ENCODE measurements at places on chromosomes 5 and 9. TPM values are rescaled to one million over a fixed set of nuclear protein-coding genes. Genes with fewer than 3 reads are reported as not detected.

GRCh38 chr5:8062521-8062920 lies 193.6 kb downstream of the MTRR start:
- no peaks in the 10 kb centered on the region for H3K4me1 ChIP-seq
- no peak for DNase-seq
- H3K36me3 ChIP-seq, result no peaks in the 10 kb centered on the region
- H3K27ac ChIP-seq, result no peak overlapping the region
- H3K27me3 ChIP-seq, result no peaks in the 10 kb centered on the region

- H3K27me3 ChIP-seq, result no peaks in the 10 kb centered on the region
- peaks cover 11% of the 10 kb centered on the region for H3K36me3 ChIP-seq
- peaks cover 32% of the 10 kb centered on the region for H3K4me1 ChIP-seq
- DNase-seq, result no peak
- H3K4me3 ChIP-seq, result no peak overlapping the region
Measured at GRCh38 chr5:140548791-140549190, 1.3 kb downstream of the EIF4EBP3 start.

- no peaks in the 10 kb centered on the region for H3K36me3 ChIP-seq
- no peaks in the 10 kb centered on the region for H3K27me3 ChIP-seq
- no peak overlapping the region for H3K27ac ChIP-seq
- H3K4me1 ChIP-seq, result no peaks in the 10 kb centered on the region
- DNase-seq, result no peak
Measured at GRCh38 chr9:113800276-113800675, 75.8 kb upstream of the ZNF618 start.

DNA sequence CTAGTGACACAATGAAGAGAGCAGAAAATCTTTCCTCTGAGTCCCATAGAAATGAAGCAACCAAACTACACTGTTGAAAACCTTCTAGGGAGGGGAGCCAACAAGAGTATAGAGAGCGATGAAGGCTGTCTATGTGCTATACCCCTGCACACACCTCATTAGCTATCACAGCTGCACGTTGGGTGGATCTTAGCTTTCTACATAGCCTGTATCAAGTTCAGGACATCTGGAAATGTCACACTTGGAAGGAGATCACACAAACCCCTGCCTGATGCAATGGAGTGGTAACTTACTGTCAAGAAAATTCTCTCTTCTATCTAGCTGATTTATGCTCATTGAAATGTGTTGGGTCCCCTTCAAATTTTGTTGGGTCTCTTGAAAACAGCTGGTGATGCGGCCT lies 127.0 kb upstream of the NTRK2 start:
- H3K4me3 ChIP-seq, result no peak overlapping the region
- DNase-seq, result no peak
- H3K27ac ChIP-seq, result no peak overlapping the region

DNA sequence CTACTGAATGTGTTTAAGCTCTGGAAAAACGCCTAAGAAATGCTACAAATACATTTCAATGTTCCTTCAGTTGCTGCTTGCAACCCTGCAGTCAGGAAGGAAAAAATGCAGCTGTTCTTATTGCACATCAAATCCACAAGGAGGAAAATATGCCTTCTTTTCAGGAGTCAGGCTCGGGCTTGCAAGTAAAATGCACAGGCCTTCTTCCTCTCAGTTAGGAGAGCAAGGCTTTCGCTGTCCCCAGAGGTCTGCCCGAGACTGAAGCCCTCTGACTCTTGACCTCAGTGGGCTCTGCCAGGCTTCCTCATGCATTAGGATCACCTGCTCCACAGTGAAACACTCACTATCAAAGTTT lies 899 bp upstream of the SHC3 start:
- no peaks in the 10 kb centered on the region for H3K36me3 ChIP-seq
- H3K4me3 ChIP-seq, result peak overlapping the region; percentile 32
- H3K27ac ChIP-seq, result no peak overlapping the region
- no peak for DNase-seq

DNA sequence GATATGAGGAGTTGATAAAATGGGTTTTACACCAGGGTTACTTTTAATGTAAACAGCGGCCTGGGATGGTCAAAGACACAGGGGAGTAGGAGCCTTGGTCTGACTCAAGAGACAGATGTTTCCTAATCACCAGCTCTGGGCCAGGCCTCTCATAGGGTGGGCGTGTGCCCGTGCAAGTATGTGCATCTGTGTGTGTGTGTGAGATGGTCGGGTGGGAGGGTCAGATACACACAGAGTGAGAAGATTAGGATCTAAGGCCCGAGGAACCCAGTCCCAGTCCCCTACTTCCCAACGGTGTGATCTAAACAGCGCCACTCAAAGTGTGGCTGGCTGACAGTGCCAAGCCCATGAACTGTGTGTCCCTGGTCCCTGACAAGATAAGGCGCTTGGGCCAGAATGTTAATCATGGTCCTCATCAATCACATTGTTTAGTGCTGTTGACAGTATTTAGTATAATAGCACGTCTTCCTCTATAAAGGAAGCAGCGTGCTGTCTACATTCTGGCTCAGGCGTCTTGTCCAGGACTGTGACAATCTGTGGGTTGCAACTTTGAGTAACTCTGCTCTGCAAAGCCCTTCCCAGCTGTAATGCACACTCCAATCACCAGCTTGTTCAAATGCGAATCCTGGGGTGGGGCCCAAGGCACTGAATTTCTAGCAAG lies 173.7 kb downstream of the DAB2IP start:
- no peak overlapping the region for H3K27ac ChIP-seq
- H3K27me3 ChIP-seq, result no peaks in the 10 kb centered on the region
- DNase-seq, result no peak
- no peaks in the 10 kb centered on the region for H3K36me3 ChIP-seq

- no peaks in the 10 kb centered on the region for H3K36me3 ChIP-seq
- no peak overlapping the region for H3K4me3 ChIP-seq
- H3K4me1 ChIP-seq, result no peaks in the 10 kb centered on the region
- no peaks in the 10 kb centered on the region for H3K27me3 ChIP-seq
Measured at GRCh38 chr5:125194883-125195282, 448.4 kb upstream of the ZNF608 start.

DNA sequence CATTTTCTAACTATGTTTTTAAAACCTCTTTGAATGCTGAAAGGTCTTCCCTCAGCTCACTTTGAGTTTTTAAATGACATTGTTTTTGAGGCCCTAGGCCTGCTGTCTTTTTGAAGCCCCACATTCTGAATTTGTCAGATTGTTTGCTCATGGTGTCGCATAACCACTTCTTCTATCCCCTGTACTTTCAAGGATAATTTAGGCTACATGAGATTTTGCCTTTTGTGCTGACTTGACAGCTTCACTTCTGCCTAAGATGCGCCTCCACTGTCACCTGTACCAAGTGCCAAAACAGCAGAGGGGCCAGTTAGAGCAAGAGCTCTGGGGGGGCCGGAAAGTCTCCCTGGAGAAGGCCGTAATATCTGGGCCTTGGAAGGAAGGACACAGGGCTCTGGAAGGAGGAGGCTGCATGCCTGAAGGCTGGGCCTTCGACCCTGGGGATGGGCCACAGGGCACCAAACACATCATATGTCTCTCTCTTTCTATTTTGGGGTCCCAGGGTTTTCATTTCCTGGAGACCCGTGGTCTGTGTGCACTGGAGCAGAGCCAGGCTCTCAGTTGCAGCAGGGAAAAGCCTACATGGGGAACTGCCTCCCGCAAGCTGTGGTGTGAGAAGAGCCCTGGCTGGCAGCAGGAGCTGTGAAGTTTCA lies 49.1 kb downstream of the NDST1 start:
- H3K4me1 ChIP-seq, result no peaks in the 10 kb centered on the region
- peaks cover 3% of the 10 kb centered on the region for H3K27me3 ChIP-seq
- H3K27ac ChIP-seq, result no peak overlapping the region

DNA sequence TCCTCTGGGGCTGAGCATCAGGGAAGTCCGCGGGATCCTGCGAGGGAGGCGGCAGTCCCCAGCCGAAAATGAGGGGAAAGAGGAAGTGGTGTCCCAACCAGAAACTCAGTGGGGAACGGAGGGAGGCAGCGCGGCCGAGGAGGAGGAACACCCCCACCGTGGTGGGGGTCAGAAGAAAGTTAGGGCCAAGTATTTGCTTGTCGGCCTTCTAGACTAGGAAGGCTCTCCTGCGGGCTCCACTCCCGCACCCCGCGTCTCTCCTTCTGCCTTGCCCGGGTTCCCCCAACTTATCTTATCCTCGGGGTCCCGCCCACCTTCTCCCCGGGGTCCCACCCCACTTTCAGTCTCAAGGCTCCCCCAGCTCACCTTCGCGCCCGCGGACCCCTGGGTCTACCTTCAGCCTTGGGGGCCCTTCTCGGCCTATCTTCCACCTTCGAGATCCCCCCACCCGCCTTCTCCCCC lies 557 bp upstream of the PHF2 start:
- no peaks in the 10 kb centered on the region for H3K36me3 ChIP-seq
- peak overlapping the region; percentile 81 for H3K27ac ChIP-seq
- peaks cover 21% of the 10 kb centered on the region for H3K4me1 ChIP-seq
- H3K4me3 ChIP-seq, result peak overlapping the region; percentile 64
- peak; percentile 48 for DNase-seq
- H3K27me3 ChIP-seq, result no peaks in the 10 kb centered on the region

DNA sequence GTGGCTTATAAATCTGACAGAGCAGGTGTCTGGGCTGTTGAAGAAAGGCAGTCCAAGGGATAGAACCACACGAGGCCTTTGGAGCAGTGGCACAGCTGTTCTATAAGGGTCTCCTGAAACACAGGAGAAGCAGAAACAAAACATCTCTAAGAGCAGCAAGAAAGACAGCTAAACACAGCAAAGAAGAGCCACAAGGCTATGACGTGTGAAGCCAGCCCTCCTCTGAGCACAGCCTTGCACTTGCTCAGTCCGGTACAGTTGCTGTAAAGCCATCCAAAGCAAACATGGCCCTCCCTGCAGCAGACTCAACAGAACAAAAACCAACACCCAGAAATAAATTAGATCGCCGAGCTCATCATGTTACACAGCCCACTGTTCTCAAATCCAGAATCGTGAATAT lies 2.6 kb upstream of the GZMK start:
- H3K27me3 ChIP-seq, result no peaks in the 10 kb centered on the region
- peak overlapping the region; percentile 7 for H3K4me3 ChIP-seq
- H3K27ac ChIP-seq, result no peak overlapping the region
- DNase-seq, result no peak

DNA sequence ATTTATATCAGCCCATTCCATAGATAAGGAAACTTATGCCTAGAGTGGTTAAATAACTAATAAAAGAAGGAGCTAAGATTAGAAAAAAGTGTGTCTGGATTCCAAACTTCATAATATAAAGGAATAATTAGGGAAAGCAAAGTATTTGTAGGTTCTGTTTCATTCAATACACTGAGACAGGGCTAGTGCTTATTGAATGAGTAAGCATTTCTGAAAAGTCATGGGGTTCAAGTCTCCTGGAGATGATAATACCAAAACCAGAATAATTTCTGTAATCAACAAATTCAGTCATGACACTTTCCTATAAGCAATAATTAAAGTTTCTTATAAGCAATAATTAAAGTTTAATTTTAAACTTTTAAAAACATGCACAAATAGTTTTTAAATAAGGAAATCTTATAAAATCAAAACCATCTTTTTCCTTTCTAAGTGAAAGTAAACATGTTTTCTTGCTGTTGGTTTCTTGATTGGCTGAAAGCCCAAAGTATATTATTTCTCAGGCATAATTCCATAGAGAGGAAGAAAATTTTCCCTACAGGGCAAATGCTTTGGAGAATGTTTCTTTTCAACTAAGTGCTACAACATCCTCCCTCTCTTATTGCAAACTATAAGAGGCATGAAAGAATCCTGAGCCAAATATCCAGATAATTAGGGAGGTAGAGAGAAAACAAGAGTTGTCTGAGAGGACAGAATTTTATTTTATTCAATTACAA lies 510.2 kb downstream of the PRELID2 start:
- H3K4me3 ChIP-seq, result no peak overlapping the region
- no peaks in the 10 kb centered on the region for H3K36me3 ChIP-seq
- no peak overlapping the region for H3K27ac ChIP-seq
- H3K4me1 ChIP-seq, result no peaks in the 10 kb centered on the region
- H3K27me3 ChIP-seq, result no peaks in the 10 kb centered on the region
- no peak for DNase-seq

DNA sequence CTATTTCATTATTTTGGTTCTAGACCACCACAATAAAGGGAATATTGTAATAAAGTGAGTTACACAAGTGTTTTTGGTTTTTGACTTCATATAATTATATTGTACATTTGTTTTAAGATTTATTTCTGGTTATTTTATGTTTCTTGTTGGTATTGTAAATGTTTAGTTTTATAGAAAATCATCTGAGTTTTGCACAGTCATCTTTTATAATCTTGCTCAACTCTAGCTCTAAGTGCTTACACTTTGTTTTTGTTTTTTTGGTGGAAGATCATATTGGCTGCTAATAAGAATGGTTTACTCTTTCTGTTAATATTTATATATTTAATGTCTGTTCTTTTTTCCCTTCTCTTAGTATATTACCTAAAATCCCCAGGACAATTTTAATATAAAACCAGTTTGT lies 135.0 kb downstream of the CNTLN start:
- H3K4me1 ChIP-seq, result no peaks in the 10 kb centered on the region
- H3K27ac ChIP-seq, result no peak overlapping the region
- no peaks in the 10 kb centered on the region for H3K27me3 ChIP-seq
- no peak for DNase-seq

GRCh38 chr5:77374686-77375085 lies 117.4 kb downstream of the WDR41 start:
- DNase-seq, result no peak
- H3K4me3 ChIP-seq, result no peak overlapping the region
- H3K36me3 ChIP-seq, result no peaks in the 10 kb centered on the region
- H3K27ac ChIP-seq, result no peak overlapping the region

- H3K4me3 ChIP-seq, result no peak overlapping the region
- no peaks in the 10 kb centered on the region for H3K27me3 ChIP-seq
- H3K36me3 ChIP-seq, result no peaks in the 10 kb centered on the region
- no peak for DNase-seq
Measured at GRCh38 chr5:143225511-143225910, 178.0 kb downstream of the NR3C1 start.

DNA sequence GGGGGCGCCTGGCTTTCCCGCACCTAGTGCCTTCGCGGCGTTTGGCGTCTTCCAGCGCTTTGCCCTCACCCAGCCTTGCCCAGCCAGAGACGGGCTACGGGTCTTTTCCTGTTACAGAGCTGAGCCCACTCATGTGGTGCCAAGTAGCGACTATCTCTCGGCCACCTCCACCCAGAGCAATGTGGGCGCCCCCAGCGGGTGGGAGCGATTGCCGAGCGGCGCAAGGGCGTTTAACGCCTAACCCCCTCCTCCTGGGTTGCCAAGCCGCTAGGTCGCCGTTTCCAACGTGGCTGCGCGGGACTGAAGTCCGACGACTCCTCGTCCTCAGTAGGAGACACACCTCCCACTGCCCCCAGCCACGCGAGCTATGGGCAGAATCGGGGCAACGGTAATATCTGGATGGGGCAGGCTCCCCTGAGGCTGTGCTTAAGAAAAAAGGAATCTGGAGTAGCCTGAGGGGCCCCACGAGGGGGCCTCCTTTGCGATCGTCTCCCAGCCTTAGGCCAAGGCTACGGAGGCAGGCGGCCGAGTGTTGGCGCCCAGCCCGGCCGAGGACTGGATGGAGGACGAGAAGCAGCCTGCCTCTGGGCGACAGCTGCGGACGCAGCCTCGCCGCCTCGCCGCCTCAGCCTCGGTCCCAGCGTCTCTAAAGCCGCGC lies 5.8 kb downstream of the TLX3 start:
- no peak for DNase-seq
- H3K36me3 ChIP-seq, result no peaks in the 10 kb centered on the region
- H3K4me3 ChIP-seq, result no peak overlapping the region
- no peaks in the 10 kb centered on the region for H3K4me1 ChIP-seq

CDH10 gene
- not detected for total RNA-seq

AQP7 gene
- not detected for total RNA-seq

HAPLN1 gene
- total RNA-seq, result not detected

NIPBL gene
- 47.3 TPM for total RNA-seq

LCN15 gene
- total RNA-seq, result not detected

INSL6 gene
- not detected for total RNA-seq

All from CD8-positive, alpha-beta memory T cell (primary cell).